ENCODE measurements at places on chromosomes 4 and X.

- DNase-seq: no peak
These were observed 72.4 kb upstream of the JADE1 start for GRCh38 chr4:128737098-128737513.

DNA sequence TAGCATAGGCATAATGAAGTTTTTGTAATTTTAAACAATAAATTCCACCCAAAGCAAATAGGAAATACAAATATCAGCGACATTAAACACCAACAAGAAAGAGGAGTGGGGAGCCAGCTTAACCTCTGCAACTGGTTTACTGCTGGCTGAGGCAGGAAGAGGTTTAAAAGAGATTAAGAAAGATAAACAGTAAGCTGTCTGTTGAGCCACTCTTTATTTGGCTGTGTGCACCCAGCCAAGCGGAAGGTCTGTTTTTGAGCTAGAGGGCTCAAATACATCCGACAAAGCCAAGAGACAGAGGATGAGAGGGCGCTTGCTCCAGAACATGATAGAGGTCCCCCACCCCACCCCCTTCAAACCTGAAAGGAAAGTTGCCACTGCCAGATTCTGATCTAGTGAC is 191.4 kb downstream of the MGST2 start:
- no peak for DNase-seq

DNA sequence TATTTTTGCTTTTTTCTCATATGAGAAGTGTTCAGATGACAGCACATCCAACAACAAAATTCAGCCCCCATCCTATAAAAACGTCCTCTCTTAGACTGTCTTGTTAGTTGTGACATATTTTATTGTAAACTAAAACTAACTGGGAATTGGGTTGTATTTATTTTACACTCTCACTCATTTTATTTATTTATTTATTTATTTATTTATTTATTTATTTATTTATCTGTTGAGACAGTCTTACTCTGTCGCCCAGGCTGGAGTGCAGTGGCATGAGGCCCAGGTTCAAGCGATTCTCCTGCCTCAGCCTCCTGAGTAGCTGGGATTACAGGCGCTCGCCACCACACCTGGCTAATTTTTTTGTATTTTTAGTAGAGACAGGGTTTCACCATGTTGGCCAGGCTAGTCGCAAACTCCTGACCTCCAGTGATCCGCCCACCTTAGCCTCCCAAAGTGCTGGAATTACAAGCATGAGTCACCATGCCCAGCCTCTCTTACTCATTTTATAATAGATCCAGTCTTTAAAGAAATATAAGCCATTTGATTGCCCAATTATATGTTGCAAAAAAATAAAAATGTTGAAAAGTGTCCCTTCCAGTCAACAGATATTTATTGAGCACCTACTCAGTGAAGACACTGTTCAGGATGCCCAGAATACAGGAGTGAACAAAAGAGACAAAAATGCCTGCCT is 44.6 kb downstream of the PALLD start:
- DNase-seq: no peak

DNA sequence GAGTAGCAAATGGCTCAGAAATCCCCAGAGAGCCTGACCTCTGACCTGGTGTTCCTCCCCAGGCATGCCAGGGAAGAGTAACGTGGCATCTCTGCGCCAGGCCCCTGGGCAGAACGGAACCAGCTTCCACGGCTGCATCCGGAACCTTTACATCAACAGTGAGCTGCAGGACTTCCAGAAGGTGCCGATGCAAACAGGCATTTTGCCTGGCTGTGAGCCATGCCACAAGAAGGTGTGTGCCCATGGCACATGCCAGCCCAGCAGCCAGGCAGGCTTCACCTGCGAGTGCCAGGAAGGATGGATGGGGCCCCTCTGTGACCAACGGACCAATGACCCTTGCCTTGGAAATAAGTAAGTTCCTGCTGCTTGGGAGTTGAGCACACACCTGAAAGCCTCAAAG is 83.4 kb upstream of the PACRGL start:
- no peak for DNase-seq

DNA sequence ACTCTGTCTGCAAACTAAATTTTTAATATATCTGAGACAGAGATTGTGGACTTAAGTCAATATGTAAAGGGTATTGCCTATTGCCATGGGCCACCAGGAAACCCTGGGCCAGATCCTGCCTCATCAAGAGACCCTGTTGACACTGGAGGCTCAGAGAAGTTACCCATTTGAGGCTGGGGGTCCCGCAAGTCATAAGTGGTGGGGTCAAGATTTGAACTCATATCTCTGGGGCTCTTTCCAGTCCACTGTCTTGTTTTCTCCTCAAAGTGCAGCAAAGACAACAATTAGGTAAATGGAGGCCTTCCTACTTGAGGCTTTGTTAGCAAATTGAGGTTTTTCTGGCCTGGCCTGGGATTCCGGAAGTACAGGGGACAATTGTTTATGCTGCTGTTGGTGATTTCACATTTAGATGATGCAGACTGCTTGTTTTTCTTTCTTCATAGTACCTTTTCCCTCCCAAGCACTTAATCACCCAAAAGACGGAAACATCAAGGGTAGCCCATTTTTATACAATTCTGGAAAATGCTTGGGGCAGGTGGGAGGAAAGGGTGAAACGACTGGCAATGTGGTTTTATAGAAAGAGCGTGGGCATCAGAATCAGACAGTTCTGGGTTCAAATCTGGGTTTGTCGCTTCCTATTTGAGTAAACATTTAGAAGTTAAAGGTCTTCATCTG is 160.0 kb downstream of the SMIM20 start:
- no peak for DNase-seq

- DNase-seq: peak; percentile 37
These were observed at the start of gene MAGEH1 for GRCh38 chrX:55451990-55452832. Gene MAGEH1, plus strand, starts transcription at chrX:55452127. Its CDS starts 248 bp downstream, at chrX:55452375.

- DNase-seq: no peak
These were observed 13.5 kb downstream of the KDM5C start for GRCh38 chrX:53211391-53211978.

GRCh38 chr4:31236020-31236638 is 516.0 kb downstream of the PCDH7 start:
- DNase-seq: no peak

- no peak for DNase-seq
These were observed 51.6 kb upstream of the PRDM8 start for GRCh38 chr4:80145739-80146138.

- DNase-seq: no peak
These were observed 69.8 kb downstream of the PTTG2 start for GRCh38 chr4:38030023-38030422.

All from GM12892 (cell line).